ENCODE measurements at places on chromosomes 6 and 20.

GRCh38 chr20:62688855-62689460, 19.7 kb upstream of the NTSR1 start:
- DNase-seq = no peak

- DNase-seq = peak; percentile 26
Observed at GRCh38 chr6:32852844-32853540, 512 bp downstream of the TAP1 start.

DNA sequence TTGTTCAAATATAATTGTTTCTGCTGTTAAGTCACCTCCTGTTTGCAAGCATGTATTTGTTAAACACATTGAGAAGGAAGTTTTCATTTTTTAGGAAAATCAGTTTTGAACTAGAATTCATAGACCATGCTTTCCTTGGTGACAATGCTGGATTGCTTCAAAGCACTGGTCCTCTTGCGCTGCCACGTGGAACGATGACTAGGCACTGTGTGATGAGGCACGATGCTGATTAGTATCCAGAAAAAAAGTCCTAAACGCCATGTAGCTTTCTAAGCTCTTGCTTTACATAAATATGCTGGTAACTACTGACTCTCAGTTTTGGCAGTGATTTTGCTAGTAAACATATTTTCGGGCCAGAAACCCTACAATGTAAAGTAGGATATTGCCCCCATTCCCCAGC, 11.1 kb upstream of the EXOC2 start:
- peak; percentile 40 for DNase-seq

DNA sequence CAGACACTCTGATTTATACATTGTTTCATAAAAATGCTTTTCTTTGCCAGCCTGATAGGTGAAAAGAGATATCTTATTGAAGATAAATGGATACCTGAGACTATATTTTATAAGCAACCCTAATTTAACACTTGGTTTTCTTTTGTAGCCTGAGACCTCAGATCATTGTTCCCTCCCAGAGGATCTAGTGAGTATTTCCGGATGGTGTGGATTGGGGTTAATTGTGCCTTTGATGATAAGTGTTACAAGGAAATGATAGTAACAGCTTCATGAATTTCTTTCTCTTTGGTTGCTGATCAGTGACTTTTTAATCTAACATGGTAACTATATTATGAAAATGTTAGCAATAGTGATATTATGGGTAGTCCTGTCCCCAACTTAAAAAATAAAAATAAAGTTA, 30.4 kb downstream of the KDM1B start:
- DNase-seq = no peak

DNA sequence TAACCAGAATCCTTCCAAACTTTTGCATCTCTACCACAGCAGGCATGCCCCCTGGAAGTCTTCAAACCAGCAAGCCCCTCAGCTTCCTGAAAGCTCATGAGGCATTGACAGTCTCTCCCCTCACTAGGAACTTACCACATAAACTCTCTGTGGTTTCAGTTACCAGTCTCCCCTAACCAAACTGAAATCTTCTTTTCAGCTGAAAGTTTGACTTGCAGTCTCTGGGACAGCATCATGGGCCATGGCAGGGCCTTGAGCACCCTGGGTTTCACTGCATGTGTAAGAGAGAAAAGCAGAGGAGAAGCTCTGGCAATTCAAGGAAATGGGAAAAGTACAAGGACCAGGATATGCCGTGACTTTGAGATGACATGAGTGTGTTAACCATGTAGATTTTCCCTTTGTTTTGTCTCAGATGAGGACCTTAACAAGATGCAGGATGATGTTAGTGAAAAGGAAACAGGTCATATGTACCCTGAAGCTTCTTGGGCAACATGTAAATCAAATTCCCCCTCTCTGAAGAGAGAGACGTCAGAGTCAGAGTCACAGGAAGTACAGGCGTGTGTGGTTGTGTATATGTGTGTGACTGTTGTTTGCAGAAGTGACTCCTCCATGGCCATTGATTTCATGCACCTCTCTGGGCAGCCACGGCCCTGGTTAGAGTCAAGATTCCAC, 106.3 kb downstream of the TNFRSF21 start:
- no peak for DNase-seq

GRCh38 chr6:15512721-15513120, 150.1 kb downstream of the DTNBP1 start:
- DNase-seq = no peak

DNA sequence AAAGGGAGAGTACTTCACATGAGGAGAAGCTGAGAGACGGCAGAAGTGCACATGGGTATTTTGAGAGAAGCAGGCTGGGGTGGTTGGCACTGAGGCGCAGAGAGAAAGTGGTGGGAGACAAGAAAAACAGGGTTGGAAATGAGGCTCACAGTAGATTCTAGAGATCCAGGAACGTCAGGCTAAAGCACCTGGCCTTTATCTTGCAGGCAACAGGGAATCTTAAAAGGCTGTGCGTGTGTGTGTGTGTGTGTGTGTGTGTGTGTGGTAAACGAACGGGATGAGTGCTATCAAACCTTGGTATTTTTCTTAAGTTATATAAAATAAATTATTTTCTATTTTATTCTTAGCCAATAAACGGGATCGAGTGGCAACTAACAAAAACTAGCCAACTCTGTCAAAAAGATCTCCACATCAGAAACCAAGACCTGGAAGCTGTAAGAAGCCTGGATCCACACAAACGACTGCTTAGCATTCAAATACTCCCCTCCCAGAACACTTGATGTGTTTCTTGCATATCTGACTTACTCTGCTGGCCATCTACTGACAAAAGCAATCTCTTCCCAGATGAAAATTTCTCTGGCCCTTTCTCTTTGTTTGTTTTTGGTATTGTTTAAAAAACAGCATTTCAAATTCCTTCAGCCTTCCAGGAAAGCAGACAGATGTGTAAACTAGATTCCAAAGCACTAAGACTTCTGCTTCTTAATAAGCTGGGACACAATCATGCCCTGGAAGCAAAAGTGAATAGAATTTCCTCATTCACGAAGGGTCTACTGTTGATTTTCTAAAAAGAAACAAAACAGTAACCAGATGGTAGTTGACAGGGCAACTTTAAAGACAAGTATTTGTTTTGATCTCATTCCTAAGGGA, 44.8 kb upstream of the FABP7 start:
- no peak for DNase-seq

GRCh38 chr6:116447496-116448011, 13.6 kb upstream of the CALHM6 start:
- peak; percentile 98 for DNase-seq

DNA sequence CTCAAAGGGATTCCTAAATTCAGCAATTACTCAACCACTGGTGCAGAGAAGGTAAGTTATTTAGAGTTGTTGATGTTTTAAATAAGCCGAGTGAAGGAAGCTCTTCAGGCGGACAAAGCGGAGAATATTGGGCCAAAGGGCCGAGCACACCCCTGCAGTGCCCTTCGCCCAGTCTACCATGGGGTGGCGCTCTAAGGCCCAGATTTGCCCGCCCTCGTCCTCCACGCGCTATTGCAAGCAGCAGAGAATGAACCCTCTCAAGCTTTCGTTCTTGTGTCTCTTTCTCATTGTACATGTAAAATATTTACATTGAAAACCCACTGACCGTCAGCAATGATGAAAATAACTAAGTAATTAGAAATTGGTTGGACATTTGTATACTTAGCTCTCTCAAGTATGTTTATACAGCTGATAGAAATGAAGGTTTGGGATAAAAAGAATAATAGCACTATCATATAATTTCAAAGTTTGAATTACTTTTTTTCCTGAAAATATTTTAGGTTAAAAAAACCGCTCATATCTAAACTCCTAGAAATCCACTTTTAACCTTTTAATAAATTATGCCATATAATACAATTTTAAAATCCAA, 195.0 kb upstream of the CEP162 start:
- DNase-seq = peak; percentile 37

DNA sequence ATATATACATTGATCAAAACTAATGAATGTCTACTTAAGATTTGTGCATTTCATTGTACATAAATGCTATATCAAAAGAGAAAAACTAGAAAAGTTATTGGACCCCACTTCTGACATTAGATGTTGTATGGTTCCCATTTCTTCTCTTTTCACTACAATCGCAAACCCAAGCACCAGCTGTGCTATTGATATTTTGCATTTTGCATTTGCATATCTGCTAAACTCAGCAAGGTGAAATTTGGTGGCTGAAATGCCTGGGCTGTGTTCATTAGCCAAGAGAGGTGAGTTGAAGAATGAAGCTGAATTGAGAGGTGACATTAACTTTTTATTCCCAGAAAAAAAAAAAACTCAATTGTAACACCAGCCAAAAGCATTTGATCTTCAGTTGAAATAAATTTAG, 232.1 kb upstream of the TENT5A start:
- no peak for DNase-seq

GRCh38 chr6:12363651-12364381, 73.7 kb downstream of the EDN1 start:
- DNase-seq = no peak

DNA sequence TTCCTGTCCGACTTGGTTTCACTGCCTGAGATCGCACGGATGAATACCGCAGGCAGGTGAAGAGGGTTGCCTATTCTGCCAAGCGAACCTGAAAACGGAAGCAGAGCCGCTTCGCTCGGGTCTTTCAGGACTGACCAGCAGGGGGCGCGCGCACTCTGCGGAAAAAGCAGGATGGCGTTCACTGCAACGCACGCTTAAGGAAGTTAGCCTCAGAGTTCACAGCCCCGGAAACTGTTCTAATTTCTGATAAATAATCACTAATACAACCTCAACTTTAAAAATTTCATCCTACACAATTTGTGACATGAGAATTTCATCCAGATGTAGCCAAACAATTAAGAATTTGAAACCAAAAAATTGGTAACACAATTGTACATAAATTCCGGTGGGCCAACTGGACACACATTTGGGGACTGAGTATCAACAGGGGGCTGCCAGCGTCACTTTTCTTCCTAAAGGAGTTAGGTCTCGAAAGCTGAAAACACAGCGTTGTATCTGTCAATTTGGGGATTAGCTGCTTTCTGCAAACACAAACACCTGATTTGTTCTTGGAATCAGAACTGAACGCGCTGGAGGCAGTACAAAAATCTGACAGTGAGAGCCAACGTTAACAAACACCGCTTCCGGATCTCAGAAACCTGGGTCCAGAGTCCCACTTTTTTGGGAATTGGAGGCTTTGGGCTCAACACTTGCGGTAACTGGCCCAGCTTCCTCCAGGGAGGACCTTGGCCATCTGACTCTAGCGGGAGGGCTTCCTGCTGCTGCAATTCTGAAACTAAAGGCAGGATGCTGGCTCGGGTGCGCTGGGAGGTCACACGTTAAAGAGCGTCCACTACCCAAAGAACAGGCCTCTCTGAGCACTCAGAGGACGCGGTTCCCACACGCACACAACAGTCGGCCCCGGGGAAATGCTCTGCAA, 8.8 kb downstream of the PXDC1 start:
- peak; percentile 67 for DNase-seq

DNA sequence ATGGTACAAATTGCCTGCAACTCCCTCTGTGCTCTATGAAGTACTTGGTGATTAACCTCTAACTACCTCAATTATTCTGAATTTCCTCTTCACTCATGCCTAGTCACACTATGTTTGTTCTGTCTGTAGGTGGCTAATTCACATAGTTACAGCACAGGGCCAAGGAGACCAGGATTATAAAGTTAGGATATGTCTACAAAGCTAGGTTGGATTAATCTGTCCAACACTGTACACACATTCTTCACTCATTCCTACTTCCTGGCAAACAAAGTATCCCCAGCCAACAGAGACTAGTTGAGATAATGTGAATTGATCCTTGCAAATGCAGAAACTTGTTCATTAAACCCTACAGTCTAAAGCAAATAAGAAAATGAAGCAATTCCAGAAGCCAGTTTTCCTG, 269.8 kb downstream of the HACE1 start:
- DNase-seq = no peak

- no peak for DNase-seq
Observed at GRCh38 chr6:128168244-128168643, 267.4 kb upstream of the THEMIS start.

DNA sequence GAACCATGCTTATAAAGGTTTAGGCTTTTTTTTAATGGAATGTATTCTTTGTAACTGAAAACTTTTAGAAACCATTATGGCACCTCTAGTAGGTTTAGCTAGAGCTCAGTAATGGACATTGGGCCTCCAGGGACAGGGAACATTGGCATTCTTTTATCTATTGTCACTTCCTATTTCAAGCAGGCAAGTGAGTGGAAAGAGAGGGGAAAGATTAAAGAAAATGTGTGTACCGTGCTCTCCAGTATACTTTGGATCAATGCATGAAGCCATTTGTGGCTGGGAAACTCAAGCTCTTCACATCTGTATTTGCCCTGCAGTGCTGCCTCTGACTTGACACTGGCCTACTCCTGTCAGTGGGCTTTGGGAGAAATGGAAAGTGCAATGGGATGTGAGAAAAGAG, 18.6 kb downstream of the RBM24 start:
- DNase-seq = no peak

DNA sequence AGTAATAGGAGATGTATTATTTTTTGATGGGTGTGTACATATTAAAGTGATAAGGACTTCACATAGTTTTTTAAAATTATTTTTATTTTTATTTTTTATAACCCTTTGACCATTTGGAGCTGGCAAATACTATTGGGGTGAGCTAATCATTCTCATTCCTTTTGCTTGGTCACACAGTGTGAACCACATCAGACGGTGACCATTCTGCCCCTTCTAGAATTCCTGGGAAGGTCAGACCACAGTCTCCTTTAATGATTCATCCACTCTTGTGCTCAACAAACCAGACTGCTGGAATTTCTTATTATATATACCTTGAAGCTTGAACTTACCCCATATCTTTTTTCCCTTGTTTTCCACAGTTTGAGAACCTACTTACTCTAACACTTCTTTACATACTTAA, 23.9 kb upstream of the PRL start:
- DNase-seq = peak; percentile 94

GRCh38 chr6:165884813-165885765, 222.0 kb upstream of the PDE10A start:
- peak; percentile 68 for DNase-seq

Data from fibroblast of skin of right biceps (primary cell).